COR-L47 (cell line): ENCODE measurements at places on chromosomes 11 and 22.

- DNase-seq: no peak
These were observed 6.4 kb upstream of the MRPL48 start for GRCh38 chr11:73781303-73781702.

- DNase-seq: no peak
These were observed 64.5 kb downstream of the BRD1 start for GRCh38 chr22:49763138-49763537.

DNA sequence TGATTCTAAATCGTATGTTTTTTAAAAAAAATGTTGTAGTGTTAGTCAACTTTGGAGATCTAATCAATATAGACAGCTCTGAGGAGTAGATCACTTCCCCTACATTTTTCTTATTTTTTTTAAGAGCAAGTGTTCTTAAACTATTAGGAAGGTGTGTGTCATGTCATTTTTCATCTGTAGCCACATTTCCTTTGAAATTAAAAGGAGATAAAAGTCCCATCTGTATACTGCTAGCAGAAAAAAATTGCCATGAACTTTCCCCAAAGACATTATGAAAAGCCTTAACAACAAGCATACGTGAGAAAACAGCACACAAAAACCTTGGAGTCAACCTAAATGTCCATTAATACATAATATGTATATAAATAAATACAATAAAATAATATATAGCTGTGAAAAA, 286.6 kb downstream of the ETS1 start:
- no peak for DNase-seq

GRCh38 chr11:128803011-128803410, 64.1 kb downstream of the KCNJ1 start:
- DNase-seq: no peak

GRCh38 chr11:86058360-86058759, 10.5 kb downstream of the PICALM start:
- no peak for DNase-seq

DNA sequence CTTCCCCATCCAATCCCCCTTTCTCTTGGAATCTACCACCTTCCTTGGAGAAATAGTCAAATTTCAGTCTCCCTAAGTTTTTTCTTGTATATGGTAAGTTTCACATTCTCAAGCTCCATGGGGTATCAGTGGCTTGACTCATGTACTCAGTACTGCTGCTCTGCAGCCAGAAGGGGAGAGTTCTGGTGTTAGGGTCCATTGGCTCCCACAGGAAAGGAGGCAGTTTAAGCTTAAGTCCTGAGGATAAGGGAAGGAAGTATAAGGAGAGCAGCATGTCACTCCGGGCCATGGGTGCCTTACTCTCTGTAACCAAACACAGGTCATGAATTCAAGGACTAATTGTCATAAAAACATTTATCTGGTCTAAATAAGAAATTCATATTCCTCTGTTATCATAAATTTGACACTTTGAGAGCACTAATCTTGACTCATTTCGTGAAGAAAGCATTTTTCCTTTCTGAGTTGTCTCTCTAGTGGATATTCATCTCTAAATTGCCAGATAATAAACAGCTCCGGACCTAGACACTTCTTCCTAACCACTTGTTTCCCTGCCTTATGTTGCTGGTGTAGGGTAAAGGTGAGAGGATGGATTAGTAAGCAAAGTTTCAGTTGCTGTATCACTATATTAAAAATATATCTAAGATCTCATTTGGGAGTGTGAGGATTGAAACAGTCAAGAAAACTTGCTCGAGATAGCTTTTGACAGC, 20.1 kb upstream of the SORL1 start:
- no peak for DNase-seq

- DNase-seq: no peak
These were observed 19.1 kb upstream of the LINC01488 start for GRCh38 chr11:69462106-69462951.

DNA sequence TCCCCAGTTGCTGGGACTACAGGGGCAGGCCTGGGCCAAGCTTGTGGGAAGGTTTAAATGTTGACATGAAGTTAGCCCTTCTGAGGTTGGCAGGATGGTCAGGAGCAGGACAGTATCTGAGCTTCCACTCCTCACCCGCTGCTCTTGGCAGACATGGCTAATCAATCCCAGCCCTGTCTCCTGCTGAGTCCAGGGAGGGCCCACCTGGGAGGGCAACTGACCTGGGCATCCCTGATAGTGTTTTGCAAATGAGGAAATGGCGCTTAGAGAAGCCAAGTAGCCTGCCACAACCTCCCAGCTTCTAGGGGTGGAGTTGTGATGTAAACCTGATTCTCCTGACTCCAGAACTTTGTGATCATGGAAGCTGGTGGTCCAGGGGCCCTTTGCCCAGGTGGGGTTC, 16.7 kb downstream of the FLRT1 start:
- no peak for DNase-seq

DNA sequence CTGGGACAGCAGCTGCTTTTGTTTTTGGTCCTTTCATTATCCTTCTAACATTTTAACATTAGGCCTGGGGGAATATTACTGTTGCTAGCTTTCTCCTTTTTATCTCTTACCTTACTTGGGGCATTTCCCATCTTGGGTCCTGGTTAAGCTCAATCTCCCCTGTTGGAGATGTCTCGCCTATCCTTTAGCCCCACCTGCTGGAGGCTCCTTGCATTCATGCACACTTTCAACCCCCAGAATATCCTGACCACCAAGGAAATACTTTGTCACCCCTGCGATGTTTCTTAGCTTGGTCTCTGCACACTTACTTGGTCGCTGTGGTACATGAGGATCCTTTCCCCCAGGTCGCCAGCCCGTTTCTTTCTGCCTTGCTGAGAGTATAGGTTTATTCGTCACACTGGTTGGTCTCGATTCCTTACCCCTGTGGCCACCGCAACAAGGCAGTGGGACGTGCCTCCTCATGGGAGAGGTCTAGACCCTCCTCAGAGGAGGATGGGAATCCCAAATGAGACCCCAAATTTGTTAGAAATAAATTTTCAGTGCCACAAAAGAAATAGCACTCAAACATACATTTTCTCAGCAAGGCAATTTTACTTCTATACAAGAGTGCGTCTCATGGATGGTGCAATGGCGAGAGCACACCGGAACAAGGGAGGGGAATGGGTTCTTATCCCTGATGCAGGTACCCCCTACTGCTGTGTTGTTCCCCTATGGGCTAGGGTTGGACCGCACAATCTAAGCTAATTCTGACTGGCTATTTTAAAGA, 5.4 kb upstream of the TXN2 start:
- peak; percentile 15 for DNase-seq

DNA sequence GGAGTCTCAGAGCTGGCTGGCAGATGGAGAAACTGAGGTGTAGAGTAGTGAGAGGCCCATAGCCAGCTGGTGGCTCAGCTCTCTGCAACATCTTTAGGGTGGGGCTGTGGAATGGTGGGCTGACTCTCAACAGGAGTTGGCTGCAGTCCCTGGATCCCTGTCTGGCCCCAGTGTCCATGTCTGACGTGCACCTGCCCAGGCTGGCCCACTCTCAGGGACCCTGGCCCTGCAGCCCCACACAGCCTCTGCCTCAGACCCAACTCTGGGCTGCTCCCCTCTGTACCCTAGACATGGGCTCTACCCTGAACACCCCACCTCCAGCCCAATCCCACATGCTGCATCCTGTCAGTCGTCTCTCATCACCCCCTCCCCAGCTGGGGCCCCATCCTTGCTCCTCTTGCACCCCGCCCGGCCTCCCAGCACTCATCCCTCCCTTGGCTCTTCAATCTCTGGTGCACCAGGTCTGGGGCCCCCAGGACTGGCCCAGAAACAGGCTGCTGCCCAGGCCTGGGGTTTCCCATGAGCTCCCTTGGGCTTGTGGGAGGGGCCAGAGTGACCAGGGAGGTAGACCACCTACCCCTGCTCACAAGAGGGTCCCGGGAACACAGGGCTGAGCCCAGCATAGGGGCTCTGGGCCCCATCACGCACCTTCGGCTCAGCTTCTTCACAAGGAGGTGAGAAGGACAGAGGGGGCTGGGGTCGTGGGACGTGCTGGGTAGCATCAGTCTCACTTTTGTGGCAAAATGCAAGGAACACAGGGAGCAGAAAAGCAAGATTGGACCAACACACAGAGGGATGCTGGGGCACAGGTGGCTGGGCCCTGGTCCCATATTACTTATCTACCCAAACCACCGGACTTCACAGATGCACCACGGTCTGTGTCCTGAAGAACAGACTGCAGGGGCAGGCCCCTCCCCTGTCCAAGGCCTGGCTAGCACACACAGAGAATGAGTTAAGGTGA, 31.5 kb downstream of the ARVCF start:
- no peak for DNase-seq

- DNase-seq: no peak
These were observed 9.7 kb upstream of the SOX10 start for GRCh38 chr22:37994049-37994448.

- peak; percentile 20 for DNase-seq
These were observed 10.9 kb downstream of the INS start for GRCh38 chr11:2149864-2150847.

GRCh38 chr22:32080904-32081303, 37.8 kb downstream of the SLC5A1 start:
- DNase-seq: peak; percentile 57

- DNase-seq: peak; percentile 21
These were observed 334.6 kb downstream of the MN1 start for GRCh38 chr22:27466778-27467438.

- no peak for DNase-seq
These were observed 18.7 kb upstream of the FADD start for GRCh38 chr11:70184396-70184795.

- DNase-seq: no peak
These were observed 64.1 kb upstream of the ALX4 start for GRCh38 chr11:44374001-44374400.

- no peak for DNase-seq
These were observed 6.5 kb upstream of the MFNG start for GRCh38 chr22:37492428-37493344.

- DNase-seq: no peak
These were observed 135.2 kb downstream of the RRAS2 start for GRCh38 chr11:14223636-14224288.

DNA sequence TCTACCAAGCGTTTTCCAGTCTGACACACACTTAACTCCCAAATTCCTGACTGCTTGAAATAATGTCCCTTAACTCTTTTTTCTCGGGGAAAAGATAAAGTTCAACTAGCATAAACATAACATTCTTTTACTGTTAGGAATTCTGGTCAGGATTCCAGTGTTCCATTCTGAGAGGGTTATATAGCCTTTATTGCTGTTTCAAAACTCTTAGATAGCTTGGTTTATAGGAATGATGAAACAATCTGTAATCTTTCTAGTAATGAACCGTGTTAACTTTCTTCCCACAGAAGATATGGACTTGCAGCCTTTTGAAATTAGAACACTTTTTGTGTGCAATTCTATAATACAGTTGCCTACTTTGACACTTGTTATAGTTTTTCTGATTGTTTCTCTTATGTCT, 8.6 kb downstream of the REXO2 start:
- DNase-seq: no peak

- DNase-seq: no peak
These were observed 28.3 kb downstream of the EFCAB6 start for GRCh38 chr22:43783777-43784176.

DNA sequence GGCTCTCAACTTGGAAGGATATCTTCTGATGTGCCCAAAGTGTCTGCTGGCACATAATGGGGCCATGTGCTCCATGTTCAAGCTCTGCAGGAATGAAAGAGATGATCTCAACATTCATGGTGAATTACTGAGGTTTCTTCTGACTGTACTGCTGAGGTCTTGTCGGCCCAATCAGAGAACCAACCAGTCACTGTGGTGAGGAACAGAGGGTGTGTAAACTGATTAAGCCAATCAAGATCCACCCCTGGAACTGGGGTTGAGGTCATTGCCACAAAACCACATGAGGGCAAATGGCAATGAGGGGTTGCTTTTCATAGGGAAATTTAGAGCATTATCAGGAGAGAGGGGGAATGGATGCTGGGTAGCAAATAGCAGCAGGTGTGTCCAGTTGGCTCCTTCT, 152.3 kb upstream of the RAG2 start:
- DNase-seq: no peak

- no peak for DNase-seq
These were observed 744 bp upstream of the MCM5 start for GRCh38 chr22:35399114-35399677.

GRCh38 chr11:126084608-126084912, 21.9 kb upstream of the CDON start:
- no peak for DNase-seq

DNA sequence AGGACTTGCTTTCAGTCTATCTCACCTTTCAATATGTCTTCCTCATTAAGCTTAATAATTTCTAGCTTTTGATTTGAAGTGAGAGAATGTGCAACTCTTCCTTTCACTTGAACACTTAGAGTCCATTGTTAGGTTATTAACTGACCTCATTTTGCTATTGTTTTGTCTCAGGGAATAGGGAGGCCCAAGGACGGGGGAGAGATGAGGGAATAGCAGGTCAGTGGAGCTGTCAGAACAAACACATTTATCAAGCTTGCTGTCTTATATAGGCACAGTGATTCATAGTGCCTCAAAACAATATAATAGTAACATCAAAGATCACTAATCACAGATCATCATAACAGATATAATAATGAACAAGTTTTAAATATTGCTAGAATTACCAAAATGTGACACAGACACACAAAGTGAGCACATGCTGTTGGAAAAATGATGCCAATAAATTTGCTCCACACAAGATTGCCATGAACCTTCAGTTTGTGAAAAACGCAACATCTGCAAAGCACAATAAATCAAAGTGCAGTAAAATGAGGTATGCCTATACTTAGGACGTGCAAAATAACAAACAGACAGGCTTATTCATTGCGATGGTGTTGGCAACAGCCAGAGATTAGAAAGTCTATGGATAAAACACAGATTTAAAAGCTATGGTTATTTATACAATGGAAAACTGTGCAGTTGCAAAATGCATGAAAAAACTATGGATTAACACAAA, 106.3 kb upstream of the TEAD1 start:
- no peak for DNase-seq
